ENCODE measurements at places on chromosomes 3 and 15. TPM values are rescaled to one million over a fixed set of nuclear protein-coding genes. Genes with fewer than 3 reads are reported as not detected.
A peak's percentile ranks its signal among the peaks of the same experiment; 100 is the strongest.

Gene TLR9
- 1.0 TPM for total RNA-seq

GRCh38 chr3:131299836-131300235 lies 81.7 kb upstream of the NUDT16 start:
- no peak overlapping the region for H3K4me3 ChIP-seq
- no peaks in the 10 kb centered on the region for H3K36me3 ChIP-seq
- H3K27ac ChIP-seq, result no peak overlapping the region
- no peak for DNase-seq

DNA sequence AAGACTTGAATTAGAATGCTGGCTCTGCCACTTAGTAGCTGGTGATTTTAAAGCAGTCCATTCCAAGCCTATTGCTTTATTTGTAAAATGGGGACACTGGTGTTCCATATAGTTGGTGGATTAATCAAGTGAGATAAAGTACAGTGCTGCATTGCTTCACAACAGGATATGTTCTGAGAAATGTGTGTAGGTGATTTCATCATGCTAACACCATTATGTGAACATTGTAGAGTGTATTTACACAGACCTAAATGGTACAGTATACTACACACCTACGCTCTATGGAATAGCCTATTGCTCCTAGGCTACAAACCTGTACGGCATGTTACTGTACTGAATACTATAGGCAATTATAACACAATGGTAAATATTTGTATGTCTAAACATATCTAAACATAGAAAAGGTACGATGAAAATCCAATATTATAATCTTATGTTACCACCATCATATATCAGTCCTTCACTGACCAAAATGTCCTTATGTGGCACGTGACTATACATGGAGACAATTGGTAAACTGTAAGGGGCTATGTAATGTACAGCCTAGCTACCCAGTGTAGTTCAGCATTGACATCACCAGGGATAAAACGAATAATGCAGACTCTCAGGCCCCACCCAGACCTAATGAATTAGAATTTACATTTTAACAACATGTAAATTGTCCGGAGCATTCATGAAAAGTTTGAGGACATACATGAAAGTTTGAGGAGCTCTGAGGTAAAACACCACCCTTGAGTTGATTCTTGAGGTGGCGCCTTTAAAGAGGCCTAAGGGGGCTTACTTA lies 121.4 kb upstream of the BFSP2 start:
- peaks cover 3% of the 10 kb centered on the region for H3K4me1 ChIP-seq
- H3K36me3 ChIP-seq, result no peaks in the 10 kb centered on the region
- no peak for DNase-seq
- H3K27ac ChIP-seq, result no peak overlapping the region

GRCh38 chr15:32825219-32825618 lies 107.4 kb downstream of the GREM1 start:
- H3K36me3 ChIP-seq, result no peaks in the 10 kb centered on the region
- DNase-seq, result no peak
- H3K4me3 ChIP-seq, result no peak overlapping the region
- H3K27me3 ChIP-seq, result no peaks in the 10 kb centered on the region

DNA sequence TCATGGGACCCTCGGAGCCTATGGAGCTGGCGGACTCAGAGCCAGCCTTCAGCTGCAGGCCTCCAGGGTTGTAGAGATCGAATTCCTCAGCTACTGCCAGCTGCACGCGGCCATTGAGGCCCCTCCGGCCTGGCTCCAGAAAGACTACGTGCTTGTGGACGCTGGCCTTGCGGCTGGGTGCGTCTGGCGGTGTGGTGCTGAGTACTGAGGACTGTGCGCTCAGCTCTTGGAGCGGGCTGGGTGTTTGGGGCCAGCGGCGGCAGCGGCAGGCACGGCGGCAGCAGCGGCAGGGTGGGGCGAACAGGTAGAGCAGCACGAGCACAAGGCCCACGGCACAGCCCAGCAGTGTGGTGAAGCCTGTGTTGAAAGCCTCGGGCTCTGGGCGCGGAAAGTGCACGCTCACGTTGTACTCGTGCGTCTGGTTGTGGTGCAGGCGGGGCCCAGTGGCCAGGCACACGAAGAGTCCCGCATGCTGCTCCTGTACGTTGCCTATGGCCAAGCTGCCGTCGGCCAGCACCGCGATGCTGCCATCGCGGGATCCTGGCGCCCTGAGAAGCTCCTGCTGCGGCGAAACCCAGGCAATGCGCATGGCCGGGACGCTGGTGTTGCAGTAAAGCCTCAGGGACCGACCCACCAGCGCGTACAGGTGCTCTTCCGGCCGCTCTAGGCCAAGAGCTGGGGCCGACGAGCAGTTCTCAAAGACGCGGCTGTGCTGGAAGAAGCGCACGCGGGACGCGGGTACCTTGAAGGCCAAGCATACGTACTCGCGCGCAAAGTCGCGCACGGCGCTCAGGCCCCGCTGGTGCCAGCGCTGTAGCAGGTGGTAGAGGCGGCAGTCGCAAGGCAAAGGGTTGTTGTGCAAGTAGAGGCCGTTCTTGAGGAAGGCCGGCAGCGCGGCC lies 1.3 kb downstream of the AMIGO3 start:
- DNase-seq, result no peak
- peak overlapping the region; percentile 67 for H3K4me3 ChIP-seq

DNA sequence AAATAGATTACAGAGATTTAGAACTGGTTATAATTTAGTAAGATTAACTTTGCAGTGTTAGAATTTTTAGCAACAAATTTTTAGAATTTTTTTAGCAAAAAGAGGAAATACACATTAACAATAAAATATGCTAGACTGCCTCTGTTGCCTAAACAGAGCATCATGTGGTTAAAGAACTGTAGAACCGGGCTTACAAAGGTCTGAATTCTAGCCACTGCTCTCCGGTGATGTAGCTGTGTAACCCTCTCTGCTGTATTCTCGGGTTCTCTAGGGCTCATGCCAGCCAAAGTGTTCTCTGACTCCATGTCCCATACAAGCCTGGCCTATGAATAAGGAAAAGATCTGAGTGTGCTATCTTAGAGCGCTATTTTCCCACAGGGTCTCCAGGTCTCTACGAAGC lies 2.9 kb upstream of the P2RY12 start:
- H3K36me3 ChIP-seq, result no peaks in the 10 kb centered on the region
- no peak overlapping the region for H3K4me3 ChIP-seq

Gene PLEKHO2
- 68.3 TPM for total RNA-seq

Gene CADPS
- 2.7 TPM for total RNA-seq

Gene CSPG5
- 2.3 TPM for total RNA-seq

DNA sequence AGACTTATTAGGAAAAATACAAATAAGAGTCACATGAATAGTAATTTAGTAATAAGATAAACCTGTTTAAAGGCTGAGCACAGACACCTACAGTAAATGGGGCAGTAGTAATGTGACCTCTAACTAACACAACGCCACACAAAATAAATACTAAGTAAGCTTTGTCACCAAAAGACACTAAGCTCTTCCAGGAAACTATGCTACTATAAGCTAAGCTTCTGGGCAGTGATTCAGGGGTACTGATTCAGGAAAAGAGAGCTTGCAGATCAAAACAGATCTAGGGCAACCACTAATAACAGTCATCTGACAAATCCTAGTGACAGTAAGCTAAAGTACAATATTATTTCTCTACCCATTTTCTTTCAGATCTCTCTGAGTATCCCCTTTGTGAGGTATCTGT lies 68.8 kb downstream of the PLOD2 start:
- H3K4me3 ChIP-seq, result no peak overlapping the region
- H3K27me3 ChIP-seq, result no peaks in the 10 kb centered on the region
- no peak overlapping the region for H3K27ac ChIP-seq
- no peak for DNase-seq
- no peaks in the 10 kb centered on the region for H3K36me3 ChIP-seq
- no peaks in the 10 kb centered on the region for H3K4me1 ChIP-seq

Gene NCEH1
- 97.7 TPM for total RNA-seq

- peaks cover 74% of the 10 kb centered on the region for H3K4me1 ChIP-seq
- no peaks in the 10 kb centered on the region for H3K27me3 ChIP-seq
- H3K36me3 ChIP-seq, result no peaks in the 10 kb centered on the region
- DNase-seq, result peak; percentile 69
- no peak overlapping the region for H3K4me3 ChIP-seq
Observed at GRCh38 chr3:42117175-42118008, 26.2 kb downstream of the TRAK1 start.

DNA sequence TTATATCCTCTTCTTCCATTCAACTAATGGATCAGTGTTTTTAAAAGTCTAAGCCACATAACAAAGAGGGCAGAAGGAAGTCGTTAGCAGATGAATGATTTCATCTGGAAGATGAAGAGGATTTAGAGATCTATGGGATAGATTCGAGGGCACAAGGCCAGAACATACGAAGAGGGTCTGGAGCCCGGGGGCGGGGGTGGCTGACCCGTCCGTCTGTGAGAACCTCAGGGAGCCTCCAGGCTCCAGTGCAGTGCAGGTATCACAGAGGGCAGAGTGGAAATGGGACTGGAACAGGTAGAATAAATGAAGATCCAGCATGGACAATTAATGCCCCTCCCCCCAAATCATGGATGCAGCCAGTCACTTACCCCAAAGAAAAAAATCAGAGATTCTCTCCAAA lies 1.5 kb upstream of the GOLGA8B start:
- peaks cover 13% of the 10 kb centered on the region for H3K27me3 ChIP-seq
- no peak overlapping the region for H3K4me3 ChIP-seq
- H3K4me1 ChIP-seq, result peaks cover 15% of the 10 kb centered on the region
- no peak for DNase-seq

Gene SNX33
- total RNA-seq, result 28.9 TPM

- H3K27ac ChIP-seq, result no peak overlapping the region
- H3K4me1 ChIP-seq, result no peaks in the 10 kb centered on the region
- no peak for DNase-seq
- H3K4me3 ChIP-seq, result no peak overlapping the region
- no peaks in the 10 kb centered on the region for H3K27me3 ChIP-seq
- no peaks in the 10 kb centered on the region for H3K36me3 ChIP-seq
Observed at GRCh38 chr3:51283421-51283820, 101.7 kb upstream of the MANF start.

- H3K36me3 ChIP-seq, result no peaks in the 10 kb centered on the region
- no peak overlapping the region for H3K4me3 ChIP-seq
- no peaks in the 10 kb centered on the region for H3K27me3 ChIP-seq
- DNase-seq, result no peak
- H3K27ac ChIP-seq, result no peak overlapping the region
- no peaks in the 10 kb centered on the region for H3K4me1 ChIP-seq
Observed at GRCh38 chr3:135141672-135142071, 346.6 kb downstream of the EPHB1 start.

Gene FAM107A
- total RNA-seq, result 74.5 TPM

DNA sequence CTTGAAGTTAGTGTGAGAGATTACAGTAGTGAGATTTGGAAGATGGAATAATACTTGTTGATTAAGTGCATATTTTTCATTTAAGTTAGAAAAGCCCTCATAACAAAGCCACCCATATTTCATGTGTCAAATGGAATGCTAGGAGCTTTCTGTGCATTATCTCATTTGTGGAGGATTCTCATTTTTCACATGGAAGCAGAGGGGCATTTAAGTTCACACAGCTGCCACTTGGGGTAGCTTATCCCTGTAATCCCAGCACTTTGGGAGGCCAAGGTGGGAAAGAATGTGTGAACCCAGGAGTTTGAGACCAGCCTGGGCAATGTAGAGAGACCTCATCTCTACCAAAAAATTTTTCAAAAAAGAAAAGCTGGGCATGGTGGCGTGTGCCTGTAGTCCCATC lies 55.2 kb downstream of the RAB7A start:
- no peaks in the 10 kb centered on the region for H3K27me3 ChIP-seq
- H3K4me3 ChIP-seq, result no peak overlapping the region
- H3K36me3 ChIP-seq, result no peaks in the 10 kb centered on the region
- peaks cover 83% of the 10 kb centered on the region for H3K4me1 ChIP-seq

- no peak for DNase-seq
- H3K27ac ChIP-seq, result no peak overlapping the region
- H3K4me3 ChIP-seq, result no peak overlapping the region
- no peaks in the 10 kb centered on the region for H3K36me3 ChIP-seq
- H3K27me3 ChIP-seq, result no peaks in the 10 kb centered on the region
Observed at GRCh38 chr3:42139621-42140453, 48.7 kb downstream of the TRAK1 start.

- H3K27me3 ChIP-seq, result no peaks in the 10 kb centered on the region
- no peak for DNase-seq
- H3K27ac ChIP-seq, result peak overlapping the region; percentile 34
- peaks cover 2% of the 10 kb centered on the region for H3K36me3 ChIP-seq
- H3K4me1 ChIP-seq, result peaks cover 49% of the 10 kb centered on the region
- H3K4me3 ChIP-seq, result no peak overlapping the region
Observed at GRCh38 chr3:37949866-37950265, 40.7 kb upstream of the VILL start.

DNA sequence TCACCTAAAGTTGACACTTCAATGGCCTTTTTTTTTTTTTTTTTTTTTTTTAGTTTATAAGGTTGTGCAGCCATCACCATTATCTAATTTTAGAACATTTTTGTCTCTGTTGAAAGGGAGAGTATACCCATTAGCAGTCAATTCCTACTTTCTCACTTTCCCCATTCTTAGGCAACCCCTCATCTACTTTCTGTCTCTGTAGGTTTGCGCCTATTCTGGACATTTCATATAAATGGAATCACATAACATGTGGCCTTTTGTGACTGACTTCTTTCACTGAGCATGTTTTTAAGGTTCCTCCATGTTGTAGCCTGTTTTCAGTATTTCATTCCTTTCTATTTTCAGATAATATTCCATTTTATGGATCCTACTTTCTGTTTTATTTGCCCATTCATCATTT lies 56.3 kb downstream of the BLM start:
- no peaks in the 10 kb centered on the region for H3K4me1 ChIP-seq
- H3K36me3 ChIP-seq, result no peaks in the 10 kb centered on the region
- H3K27ac ChIP-seq, result no peak overlapping the region
- DNase-seq, result no peak

DNA sequence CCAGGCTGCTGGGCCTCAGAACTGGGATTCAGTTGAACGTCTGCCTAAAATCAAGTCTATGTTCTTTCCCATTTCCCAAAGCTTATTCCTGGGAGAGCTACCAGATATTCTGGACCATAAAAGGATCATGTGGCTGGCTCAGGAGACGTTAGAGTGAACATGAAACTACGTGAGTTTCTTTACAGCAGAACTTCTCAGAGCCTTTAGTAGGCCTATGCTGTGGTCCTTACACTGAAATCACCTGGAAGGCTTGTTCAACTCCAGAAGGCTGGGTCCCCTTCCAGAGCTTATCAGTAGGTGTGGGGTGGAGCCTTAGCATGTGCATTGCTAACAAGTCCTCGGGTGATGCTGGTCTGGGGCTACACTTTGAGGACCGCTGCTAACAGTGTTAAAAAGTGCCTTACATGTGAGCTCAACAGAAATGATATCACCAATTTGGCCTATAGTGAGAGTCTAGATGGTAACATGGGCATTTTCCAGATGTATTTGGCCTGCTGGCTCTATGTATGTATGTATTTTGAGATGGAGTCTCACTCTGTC lies 50.7 kb downstream of the LMCD1 start:
- peaks cover 37% of the 10 kb centered on the region for H3K36me3 ChIP-seq
- H3K4me3 ChIP-seq, result no peak overlapping the region
- no peak overlapping the region for H3K27ac ChIP-seq

DNA sequence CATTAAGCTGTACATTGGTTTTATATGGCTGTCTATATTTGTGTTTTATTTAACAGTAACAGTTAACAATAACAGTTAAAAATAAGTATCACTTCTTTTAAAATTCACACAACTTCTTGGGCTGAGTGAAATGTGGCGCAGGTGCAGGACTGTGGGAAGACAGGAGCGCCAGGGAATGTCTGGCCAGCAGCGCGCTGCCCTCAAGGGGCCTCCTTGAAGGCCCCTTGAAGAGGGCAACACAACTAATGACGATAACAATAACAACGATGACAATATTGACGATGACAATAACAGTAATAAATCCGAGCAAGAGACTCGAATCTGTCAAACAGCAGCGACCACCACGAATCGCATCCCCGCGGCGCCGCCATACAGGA lies 411 bp upstream of the PPP2R3A start:
- H3K4me1 ChIP-seq, result peaks cover 14% of the 10 kb centered on the region
- peak overlapping the region; percentile 82 for H3K4me3 ChIP-seq
- H3K27me3 ChIP-seq, result no peaks in the 10 kb centered on the region
- no peak for DNase-seq
- H3K36me3 ChIP-seq, result no peaks in the 10 kb centered on the region
- H3K27ac ChIP-seq, result peak overlapping the region; percentile 82

All from lower lobe of right lung (tissue), 2 donors.